B cell (primary cell): ENCODE measurements at places on chromosomes 12 and 14.
A peak's percentile ranks its signal among the peaks of the same experiment; 100 is the strongest.

DNA sequence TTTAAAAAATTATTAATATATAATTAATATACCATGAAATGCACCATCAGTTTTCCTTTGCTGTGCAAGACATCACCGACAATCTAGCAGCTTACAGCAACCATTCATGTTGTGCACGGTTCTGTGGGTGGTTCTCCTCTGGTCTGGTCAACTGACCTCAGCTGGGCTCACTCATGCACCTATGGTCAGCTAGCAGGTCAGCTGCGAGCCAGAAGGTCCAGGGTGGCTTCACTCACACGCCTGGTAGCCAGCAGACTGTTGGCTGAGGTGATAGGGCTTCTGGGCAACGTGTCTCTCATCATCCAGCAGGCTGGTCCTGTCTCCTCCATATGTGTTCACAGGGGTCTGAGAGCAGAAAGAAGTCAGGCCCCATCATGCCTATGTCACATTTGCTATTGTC is 210.4 kb downstream of the KIF26A start:
- no peak for DNase-seq

- DNase-seq, result no peak
These were observed 42.0 kb upstream of the ELK3 start for GRCh38 chr12:96152164-96152563.

DNA sequence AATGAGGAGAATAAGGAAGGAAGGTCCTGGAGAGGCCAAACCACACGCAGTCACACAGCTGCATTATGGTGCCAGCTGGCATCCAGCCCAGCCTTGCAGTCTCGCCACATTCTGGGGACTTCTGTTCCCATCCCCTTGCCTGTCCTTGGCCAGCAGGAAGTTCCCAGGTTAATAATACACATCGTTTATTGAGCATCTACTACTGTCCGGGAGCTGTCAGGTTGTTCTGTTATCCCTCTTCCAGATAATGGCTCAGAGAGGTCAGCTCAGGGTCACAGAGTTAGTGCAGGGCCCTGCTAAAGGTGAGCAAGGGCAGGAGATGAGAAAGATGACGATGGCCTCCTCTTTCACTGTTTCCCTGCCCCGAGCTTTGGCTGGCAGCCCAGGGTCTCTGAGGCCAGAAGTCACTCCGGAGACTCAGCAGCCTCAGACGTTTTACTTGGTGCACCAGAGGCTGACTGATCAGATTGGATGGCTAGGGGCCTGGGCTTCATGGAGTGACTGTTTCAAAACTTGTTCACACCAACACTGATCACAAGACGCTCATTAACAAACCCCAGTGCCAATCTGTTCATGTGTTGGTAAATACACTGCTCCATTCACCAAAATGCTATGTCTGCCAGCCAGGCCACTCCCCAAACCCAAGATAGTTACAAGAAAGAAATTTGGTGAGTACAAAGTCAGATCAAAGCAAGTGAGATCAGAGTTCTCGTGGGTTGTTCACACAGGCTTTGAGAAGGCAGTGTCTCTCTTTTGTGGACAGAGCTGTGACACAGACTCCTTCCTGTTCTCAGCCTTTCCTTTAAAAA is 79.2 kb downstream of the B4GALNT3 start:
- no peak for DNase-seq

DNA sequence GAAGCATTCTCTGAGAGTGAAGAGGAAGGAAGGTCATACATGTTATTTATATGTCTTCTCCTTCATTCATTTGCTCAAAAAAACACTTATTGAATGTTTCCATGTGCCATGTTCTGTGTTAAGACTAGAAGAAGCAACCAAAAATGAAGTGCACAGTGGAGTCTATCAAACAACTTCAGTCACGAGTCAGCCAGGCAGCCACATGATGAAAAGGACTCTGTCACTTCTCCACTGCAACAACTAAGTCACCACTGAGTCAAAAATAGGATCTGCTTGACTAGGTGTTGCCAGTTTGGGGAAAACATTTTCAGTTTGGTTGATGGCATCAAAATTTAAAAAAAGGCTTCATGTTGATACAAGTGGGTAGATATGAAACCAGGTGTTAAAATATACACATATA is 142.5 kb downstream of the PDE3A start:
- no peak for DNase-seq

DNA sequence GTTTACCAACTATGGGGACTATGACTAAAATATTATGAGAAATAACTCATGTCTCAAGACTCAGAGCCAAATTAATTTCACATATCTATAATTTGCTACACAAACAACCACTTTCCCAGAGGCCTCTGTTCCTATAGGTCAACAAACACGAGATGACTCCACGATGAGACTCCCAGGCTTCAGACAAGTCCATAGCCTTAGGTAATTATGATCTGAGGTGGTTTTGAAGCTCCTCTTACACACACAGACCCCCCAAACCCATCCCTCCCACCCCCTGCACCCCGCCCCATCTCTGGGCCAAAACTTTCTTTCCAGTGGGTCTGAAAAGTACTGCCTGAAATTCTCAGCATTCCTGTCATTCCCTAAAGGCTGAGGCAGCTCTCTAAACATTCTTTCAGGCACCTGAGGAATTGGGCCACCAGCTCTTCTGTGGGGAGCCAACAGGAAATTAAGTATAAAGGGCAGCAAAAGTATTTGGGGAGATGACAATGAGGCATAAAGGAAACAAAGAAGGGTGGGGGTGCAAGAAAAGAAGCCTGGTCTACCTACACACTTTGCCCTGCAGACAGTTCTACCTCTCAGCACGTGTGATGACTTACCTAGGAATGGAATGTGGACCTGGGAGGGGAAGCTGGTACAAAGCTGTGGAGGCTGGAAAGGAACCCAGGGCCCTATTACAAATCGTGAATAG is 143.6 kb downstream of the PAWR start:
- DNase-seq, result no peak

GRCh38 chr12:6946033-6946919 is 2.5 kb downstream of the C12orf57 start:
- peak; percentile 88 for DNase-seq

DNA sequence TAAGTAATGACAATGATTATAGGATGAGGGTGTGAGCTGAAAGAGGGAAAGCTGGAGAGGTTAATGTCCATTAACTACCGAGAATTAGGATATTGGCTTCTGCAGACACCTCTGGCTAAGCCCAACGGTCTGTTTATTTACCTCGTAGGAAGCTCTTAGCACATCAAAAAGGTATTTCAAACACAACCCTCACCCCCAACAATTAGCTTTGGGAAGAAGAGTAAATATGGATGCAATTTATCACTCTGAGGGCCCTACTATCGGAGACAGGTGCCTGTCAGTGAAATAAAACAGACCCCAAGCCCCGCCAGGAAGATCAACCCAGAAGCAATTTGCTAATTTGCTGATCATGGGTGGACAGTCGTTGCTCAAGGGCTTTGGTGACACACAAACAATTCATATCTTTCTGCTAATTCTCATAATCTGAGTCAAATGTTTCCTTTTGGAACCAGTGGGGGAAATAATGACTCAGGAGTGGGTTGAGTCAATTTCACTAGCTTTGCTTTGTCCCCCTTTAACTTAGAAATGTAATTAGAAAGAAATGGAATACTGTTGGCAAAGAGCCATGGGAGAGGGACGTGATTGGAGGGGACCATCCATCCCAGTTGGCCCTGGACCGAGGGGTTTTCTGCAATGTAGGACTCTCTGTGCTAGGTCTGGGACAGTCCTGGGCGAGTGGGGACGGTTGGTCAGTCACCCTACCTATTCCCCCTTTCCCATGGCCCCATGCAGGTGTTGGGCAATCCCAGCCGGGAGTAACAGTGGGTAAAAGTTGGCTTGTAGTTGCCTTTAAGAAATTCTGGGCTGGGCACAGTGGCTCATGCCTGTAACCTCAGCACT is 99.1 kb upstream of the MED13L start:
- no peak for DNase-seq

- no peak for DNase-seq
These were observed 226.9 kb downstream of the CRADD start for GRCh38 chr12:93904124-93904523.

DNA sequence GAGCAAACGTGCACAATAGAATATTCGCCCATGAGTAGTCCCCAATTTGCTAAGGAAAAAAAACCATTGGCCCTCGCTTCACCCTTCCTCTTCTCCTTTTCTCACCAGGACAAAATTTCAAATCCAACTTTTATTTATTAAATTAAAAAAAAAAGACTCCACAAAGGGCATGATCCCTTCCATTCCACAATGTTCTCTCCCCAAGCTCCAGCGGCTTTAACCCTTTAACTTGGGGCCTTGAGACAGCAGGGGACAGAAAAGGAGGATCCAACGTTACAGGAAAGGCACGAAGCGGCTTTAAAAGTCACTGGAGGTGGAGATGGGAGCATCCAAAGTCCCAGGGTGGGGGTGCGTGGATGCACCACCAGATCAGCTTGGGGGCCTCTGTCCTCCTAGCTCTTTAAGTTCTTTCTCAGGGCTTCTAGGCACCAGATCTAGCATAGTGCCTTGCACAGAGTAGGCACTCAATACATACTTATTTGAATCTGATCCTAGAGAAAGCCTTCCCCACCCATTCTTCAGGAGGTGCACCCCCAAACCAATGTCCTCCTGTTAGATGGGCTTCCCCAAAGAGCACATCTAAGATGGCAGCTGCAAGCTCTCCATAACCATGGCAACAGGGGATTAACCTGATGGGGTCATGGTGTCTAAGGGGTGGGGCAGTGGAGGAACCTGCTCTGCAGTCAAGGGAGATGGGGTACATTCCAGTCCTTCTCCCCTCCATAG is 5.2 kb upstream of the AAAS start:
- DNase-seq, result no peak

DNA sequence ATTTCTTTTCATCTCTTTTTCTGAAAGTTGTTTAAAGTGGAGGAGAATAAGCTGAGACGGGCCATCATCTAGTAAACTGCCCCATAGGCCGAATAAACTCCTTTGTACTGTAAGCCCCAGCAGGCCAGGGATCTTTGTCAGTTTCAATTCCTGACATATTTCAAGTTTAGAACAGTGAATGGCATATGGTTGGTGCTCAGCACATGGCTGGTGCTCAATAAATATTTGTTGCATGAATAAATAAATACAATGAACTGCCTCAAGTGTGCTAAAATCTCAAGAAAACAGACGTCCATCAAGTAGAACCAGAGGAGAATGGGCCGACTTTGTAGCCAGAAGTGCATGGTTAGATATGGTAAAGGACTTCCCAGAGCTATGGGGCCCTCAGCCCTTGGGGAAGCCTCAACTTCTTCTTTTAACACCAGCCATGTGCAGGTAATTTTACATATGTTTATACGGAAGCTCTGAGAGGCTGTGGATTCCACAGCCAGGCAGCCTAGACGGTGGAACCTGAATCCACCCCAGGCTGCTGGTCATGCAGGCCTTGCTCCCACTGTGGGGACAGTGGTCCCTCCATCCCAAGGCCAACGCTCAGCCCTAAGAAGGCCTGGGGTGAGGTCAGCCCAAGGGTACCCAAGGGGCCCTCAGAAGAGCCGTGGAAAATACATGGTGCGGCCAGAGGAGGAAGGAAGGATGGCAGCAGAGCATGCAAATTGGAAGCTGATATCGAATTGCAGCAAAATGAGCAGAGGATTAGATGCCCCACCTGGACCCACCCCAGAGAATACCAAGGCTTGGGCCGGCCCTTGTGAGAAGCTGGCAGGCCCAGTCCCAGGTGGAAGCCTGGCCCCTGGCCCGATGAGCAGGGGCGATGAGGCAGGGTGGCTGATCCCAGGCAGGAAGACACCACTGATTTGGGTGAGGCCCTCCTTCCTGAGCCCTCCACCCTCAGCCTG is 8.7 kb upstream of the AQP2 start:
- no peak for DNase-seq
